ENCODE measurements at places on chromosomes 13 and 19.
A peak's percentile ranks its signal among the peaks of the same experiment; 100 is the strongest.

GRCh38 chr19:16112778-16113177, 1.1 kb downstream of the RAB8A start:
- no peak for DNase-seq

DNA sequence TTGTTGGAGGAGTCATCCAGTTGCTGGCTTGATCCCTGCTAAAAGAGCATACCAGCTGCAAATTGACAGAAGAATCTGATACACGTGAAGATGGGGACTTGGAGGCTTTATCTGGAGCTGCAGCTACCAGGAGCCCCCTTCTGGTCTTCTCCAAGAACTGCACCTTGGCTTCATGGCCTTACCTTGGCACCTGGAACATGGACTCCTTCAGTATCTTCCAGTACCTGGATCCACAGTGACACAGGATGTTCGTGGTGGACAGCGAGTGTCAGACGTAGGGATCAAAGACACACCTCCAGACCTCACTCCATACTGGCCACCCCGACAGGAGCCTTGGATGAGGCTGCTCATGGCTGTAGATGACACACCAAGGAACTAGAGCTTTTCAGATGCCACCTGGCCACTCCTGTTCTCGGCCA, 9.9 kb upstream of the ACSBG2 start:
- DNase-seq = peak; percentile 25

DNA sequence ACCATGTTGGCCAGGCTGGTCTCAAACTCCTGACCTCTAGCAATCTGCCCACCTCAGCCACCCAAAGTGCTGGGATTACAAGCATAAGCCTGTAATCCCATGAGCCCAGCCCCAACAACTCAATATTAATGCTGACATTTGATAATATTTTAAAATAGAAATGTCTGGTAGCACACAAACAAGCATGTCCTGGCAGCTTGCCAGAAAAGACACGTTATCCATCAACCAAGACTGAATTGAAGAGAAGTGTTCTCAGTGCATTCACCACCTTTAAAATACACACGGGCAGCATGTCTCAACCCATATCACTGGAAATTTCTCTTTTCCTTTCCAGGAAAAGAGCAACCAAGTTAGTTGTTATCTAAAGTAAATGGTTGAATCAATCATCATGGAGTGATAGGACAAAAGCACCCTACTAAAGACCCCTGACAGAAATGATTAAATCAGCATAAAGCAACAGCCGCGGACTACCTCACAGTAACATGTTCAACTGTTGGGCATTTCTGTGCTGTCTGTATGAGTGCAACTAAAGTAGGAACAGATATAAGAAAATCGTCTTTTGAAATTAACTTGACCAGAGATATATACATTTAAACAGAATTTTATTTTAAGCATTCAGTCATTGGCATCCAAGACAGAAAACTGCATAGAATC, 25.0 kb downstream of the LHFPL6 start:
- DNase-seq = no peak

- DNase-seq = no peak
Observed at GRCh38 chr19:17264641-17264979, at the start of gene USHBP1. USHBP1 (minus strand) TSS chr19:17264745; CDS start chr19:17264299, 446 bp downstream.

DNA sequence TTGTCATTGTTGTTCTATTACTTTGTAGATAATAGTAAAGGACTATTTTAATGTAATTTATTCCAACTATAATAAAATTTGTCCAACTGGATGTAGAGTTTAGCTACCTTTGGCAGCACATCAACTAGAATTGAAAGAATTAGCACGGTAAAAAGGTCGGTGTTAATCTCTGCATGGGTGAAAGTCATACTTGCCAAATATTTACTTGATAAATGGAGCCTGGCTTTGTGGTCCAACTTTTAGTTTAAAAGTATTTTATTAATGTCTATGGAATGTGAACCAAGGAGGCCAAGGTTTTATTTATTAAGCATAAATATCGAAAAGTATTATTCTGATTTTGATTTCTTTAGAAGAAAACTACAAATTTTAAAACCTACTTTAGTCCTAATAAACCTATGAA, 1389.0 kb downstream of the PCDH9 start:
- no peak for DNase-seq

DNA sequence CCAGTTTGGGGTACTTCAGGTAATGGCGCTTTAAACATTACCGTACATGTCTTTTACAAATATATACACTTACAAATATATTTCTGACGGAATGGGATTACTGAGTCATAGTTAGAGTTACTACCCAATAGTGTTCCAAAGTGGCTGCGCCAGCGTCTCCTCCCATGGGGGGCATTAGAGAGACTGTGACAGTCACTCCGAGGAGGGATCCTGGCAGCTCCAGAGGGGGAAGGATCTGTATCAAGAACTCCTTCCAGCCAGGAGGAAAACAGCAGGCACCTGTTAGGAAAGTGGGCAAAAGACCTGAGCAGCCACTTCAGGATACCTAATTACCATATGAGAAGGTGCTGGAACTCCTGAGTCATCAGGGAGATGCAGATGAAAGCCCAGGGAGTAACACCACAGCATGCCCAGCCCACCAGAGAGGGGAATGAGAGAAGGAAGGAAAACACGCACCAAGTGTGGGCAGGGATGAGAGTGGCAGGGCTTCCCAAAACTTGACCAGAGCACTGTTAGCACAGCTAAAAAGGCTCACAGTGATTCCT, 52.9 kb downstream of the SLC7A9 start:
- no peak for DNase-seq

Measured in stimulated activated CD4-positive, alpha-beta T cell treated with anti-CD3 and anti-CD28 coated beads, Interleukin-1b, Interleukin-23, amount 100 ng/mL, for 1 hour (primary cell).